Effector memory CD4-positive, alpha-beta T cell (primary cell): ENCODE measurements at places on chromosomes 1 and 21.

GRCh38 chr21:43703035-43703880 lies 15.7 kb upstream of the PDXK start:
- DNase-seq: no peak

- DNase-seq: no peak
Measured at GRCh38 chr1:176379626-176380339, 83.2 kb upstream of the PAPPA2 start.

DNA sequence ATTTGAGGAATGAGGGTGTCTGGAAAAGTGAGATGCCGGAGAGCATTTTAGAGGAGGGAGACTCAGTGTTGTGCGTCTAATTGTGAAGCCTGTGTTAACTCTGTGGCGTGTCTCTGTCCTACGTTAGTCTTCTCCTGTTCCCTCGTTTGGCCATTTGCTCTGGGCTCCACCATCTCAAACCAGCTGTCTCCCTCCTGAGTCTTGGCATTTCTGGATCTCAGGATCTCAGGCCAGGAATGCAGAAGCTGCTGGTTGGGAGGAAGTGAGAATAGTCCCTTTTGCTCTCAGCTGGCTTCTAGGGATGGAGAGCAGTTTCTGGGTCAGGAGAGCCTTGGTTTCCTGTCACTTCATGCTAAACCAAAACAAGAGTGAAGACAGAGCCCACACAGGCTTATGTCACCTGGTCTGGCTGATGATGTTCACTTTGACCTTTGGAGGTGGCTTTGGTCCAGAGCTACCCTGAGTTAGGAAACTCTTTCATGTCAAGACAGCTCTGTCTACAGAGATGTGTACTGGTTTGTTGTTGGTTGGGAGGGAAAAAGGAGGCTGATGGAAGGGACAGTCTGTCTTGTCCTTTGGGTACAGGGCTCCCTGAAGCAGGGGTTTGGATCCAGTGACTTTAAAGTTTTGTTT lies 859 bp downstream of the NFASC start:
- no peak for DNase-seq

DNA sequence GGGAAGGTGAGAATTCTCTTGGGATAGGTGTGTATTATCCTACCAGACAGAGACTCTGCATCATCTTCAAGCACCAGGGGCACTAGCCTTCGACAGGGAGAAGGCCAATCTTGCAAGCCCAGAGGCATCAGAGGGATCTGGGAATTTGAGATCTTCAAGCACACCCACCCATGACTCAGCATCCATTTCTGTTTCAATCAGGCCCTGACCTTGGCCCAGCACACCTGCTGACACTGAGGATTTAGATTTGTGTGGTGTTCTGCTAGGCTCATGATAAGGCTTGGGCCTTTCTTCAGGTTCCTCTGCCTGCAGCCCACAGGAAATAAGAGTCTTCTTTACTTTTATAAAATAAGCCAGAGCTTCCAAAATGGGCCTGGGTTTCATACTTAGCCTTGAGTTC lies 6.6 kb upstream of the PCP4 start:
- DNase-seq: no peak

- DNase-seq: no peak
Measured at GRCh38 chr1:174397261-174397660, 50.5 kb upstream of the GPR52 start.

- no peak for DNase-seq
Measured at GRCh38 chr1:242005866-242006535, 7.1 kb upstream of the MAP1LC3C start.

- DNase-seq: no peak
Measured at GRCh38 chr1:236750928-236751327, 44.2 kb upstream of the MTR start.
